ENCODE measurements at places on chromosomes 3 and 15.

- peak; percentile 21 for DNase-seq
Measured at GRCh38 chr3:70981231-70981880, 602.2 kb downstream of the FOXP1 start.

DNA sequence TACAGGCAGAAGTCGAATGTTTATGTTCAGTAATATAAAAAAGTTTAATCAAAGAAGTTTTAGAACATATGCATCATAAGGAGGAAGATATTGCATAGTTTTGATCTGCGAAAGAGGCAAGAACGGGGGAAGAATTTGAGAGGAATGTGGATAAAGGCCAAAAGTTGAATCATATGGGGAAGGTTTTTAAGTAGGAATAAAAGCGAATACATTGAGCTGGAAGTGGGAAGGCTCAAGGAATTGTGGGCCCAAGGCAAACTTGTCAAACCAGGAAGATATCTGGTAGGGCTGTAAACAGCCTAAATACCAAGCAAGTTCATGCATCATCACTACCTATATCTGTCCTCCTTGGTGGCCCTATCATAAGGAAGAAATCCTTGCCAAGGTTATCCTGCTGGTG is 186.9 kb downstream of the MAGI1 start:
- DNase-seq, result no peak

DNA sequence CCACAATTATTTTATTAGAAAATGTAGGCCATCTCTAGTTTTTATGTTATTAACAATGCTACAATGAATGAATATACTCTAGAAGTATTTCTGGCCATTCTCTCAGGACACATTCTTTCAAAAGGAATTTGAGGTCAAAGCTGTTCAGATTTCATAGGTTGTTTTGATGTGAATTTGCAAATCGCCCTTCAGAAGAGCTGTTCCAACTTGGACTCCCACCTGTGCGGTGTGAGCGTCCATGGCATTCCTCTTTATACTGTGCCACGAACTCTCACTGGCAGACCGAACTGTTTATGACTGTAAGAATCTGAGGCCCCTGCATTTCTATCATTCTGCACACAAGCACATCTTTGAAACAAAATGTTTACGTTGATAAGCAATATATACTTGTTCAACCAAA is 18.6 kb upstream of the SLC24A5 start:
- no peak for DNase-seq

DNA sequence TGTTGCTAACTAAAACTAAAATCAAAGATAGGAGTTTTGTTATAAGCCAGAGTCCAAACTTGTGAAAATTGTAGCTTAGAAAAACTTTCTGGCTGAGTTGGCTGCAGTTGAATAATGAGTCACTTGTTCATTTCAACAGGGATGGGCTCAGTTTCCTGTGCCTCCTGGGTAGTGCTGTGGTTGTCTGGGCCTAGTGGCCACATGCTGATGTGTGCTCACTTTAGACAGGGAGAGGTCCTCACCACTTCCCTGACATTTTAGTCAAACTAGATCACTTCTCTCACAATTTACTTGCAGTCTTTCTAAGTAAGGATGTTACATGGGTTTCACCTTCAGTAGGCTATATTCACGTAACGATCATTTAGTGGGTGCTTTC is 6.3 kb upstream of the UBE2Q2 start:
- DNase-seq, result no peak

DNA sequence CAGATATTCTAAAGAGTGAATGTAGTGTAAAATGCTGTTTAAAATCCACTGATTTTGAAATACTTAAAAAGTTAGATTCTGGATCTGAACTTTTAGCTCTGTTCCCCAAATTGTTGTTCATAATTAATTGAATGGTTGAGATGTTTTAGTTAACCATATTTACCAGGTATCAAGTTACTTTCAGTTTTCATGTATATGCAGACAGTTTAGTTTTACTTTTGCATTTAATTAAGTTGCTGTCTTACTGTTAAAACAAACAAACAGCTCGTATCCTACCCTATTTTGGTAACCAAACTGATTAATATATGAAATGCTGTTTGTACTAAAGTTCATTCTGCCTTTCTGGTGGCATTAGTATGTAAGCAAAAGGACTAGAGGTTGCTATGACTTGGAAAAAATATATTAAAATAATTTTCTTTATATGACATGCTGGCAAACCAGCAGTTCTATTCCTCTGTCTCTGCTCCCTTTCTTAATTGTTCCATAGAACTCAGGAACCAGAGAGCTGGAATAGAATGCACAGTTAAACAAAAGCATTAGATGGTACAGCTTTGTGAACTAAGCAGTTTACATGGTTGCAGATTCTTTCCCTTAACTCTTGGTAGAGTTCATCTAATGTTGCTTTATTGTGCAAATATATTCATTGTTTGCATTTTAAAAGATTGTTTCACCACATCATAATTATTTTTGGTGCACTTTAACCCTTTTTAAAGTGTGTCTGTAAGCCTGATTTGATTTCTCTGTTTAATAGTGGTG is 39.5 kb upstream of the SCAANT1 start:
- DNase-seq, result no peak

GRCh38 chr3:16668776-16669545 is 63.7 kb upstream of the DAZL start:
- DNase-seq, result no peak

DNA sequence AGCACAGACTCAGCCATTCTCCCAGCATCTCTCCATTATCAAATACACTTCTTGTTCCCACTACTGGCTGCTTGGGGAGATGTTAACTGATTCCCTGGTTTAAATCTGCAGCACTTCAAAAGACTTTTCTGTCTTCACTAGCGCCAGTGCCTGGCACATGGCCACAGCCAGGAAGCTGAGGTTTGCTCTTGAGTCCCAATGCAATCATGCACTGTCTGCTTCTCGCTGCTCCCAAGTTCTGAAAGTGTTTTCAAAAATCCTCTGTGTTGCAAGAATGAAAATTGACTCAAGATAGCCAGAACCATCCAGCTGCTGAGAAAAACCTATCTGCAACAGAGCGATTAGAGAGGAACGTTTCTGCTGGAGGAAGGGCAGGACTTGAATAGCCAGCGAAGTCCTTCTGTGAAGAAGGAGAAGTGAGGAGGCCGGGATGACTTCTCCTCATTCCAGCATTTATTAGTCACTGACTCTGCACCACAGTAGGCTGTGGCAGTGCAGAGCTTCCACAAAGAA is 358.4 kb upstream of the NR2F2 start:
- no peak for DNase-seq

GRCh38 chr3:170746175-170746942 is 123.6 kb downstream of the RPL22L1 start:
- no peak for DNase-seq

DNA sequence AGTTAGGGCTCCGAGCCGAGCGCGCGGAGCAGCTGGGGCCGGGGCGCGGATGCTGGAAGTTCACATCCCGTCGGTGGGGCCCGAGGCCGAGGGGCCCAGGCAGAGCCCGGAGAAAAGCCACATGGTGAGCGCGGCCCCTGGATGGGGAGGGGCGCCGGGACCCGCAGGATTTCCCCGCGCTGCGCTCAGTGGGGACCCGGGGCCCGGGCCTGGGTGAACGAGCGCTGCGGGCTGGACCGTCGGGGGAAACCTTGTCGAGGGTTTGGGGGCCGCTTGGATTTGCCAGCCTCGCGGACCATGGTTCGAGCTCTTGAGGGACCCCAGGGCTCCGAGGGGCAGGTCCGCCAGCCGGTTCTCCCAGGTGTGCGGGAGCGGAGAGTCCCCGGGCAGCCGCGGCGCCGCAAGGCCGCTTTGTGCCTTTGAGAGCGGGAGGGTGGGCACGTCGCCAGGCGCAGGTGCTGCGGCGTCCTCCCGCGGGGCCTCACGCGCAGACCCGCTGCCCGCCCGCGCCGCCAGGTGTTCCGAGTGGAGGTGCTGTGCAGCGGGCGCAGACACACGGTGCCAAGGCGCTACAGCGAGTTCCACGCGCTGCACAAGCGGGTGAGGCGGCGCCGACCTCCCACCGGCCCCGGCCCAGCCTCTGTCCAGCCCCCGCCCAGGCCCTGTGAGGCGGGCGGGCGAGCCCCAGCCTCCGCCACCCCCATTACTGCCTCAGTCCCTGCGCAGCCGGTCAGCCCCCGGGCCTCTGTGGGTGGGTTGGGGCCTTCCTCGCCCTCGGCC is at the start of gene SNX22:
SNX22 (plus strand) TSS at position 5 of the 780 bp plus-strand sequence; CDS start at position 50, 45 bp downstream.
- DNase-seq, result no peak

DNA sequence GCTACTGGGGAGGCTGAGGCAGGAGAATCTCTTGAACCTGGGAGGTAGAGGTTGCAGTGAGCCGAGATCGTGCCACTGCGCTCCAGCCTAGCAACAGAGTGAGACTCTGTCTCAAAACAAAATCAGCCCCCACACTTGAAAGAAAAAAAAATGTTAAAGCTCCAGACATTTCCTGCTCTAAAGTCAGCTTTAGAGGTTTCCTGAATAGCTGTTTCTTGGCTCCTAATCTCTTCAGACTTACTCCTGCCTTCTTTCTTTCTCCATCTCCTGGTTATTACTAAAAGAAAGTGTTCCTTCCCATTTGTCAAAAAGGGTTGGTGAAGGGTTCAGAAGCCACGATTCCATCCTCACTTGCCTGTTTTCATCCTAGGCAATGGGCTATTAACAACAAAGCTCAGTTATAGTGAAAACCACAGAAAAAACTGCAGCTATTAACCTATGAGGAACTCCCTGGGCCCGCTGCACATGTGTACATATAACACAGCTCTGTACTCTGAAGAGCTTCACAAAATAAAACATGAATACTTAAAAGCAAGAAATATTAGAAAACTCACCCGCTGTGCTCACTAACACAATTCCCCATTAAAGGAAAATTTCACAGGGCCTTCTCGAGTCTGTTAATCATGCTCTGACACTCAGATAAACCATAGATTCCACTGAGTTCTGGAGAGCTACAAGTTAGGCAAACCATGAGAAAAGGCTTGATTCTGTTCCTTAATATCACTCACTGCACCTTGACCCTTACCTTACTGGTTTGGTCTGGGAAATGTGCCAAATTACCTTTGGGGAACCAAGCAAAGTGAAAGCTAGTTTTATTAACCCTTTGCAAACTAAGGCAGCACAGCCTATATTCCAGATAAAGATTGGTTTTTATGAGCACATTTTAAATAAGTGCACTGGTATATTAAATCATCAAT is 89.9 kb upstream of the TSPAN3 start:
- DNase-seq, result no peak

DNA sequence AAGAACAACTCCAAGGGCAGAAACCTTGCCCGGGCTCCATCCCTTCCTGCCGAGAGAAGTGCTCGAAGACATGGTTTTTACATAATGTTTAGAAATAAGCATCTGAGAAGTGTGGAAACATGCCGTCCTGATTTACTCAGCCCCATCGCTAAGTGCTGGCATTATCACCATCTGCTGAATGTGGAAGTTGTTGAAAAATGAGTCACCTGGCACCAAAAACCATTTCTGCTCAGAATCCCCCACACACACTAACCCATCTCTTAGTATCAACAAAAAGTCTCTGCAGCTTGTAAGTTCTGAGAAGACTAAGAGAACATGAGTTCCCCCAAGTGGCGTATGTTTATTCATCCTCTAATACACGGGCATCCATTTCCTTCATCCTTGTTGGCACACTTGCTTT is 51.0 kb upstream of the ARL8B start:
- no peak for DNase-seq

DNA sequence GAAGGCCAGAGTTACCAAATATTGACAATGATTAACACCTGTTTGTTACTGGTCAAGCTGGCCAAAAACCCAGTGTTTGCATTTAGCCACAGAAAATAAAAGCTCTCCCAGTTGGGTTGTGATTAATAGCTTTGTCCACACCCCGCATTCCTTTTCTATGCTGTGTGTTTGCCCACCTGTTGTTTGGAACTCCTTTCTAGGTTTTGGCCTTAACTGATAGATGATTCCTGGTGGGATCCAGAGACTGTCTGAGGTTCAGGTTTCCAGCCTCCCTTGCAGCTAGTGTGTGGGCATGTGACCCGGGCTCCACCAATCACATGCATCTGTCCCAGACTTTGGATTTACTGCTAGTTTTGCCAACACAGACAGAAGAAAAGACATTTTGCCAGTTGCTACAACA is 83.8 kb downstream of the PTPRG start:
- no peak for DNase-seq

DNA sequence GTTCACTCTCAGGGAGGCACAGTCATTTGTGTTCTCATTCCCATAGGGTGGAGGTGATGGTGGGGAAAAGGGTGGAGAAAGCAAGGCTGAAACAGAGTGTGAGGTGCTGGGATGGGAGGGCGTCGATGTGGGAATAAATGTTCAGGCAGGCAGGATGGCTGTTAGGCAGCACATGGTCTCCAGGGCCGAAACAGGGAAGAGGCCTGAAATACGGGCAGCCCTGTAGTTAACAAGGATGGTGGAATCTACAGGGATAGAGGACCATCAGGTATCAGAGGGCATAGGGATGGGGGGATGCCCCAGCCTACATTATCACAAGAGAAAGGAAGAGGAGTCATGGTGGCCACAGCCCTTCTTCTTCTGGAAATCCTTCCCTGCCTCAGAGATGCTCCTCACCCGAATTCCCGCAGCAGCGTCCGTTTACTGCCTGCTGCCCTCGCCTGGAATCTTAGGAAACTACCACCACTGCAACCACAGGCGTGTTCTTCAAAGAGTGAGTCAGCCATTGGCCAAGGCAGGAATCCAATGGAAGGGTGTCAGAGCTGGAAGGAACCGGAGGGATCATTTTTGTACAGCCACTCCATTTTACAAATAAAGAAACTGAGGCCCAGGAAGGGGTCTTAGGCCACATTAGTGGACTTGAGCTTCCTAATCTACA is 49.7 kb upstream of the POMGNT2 start:
- DNase-seq, result no peak

DNA sequence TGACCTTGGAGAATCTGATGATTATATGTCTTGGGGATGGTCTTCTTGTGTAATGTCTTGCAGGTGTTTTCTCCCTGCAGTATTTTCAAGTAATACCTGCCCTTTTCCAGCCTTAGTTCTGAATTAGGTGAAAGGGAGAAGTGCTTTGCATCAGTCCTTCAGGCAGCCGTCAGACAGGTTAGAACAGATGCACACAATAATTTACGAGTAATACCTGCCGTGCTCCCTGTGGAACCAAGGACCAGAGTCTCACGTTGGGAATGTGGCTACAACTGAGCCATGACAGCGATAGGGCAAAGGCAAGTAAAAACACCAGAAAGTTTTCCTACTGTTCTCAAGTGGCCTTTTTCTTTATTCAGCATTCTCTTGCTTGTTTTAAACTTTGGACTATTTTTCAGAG is 69.1 kb downstream of the CHCHD6 start:
- no peak for DNase-seq

DNA sequence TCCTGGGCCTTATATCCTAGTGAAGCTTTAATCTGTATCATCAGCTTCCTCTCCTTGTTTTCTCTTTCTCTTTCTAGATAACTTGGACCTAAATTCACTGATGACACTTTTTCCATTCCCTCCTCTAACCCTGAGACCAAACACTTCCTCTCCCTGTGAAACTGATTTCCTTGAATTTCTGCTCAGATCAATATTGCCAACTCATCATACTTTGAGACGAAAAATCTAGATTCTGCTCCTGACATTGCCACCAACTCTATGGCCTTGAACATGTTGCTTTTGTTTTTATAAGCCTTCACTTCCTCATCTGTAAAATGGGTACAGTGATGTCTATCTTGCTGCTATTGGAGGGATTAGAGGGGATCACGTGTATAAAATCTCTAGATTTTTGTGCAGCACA is 42.7 kb upstream of the RASGRF1 start:
- no peak for DNase-seq

GRCh38 chr3:2098398-2099027 is at the start of gene CNTN4:
TSS of gene CNTN4 (plus strand) at chr3:2098866.
- DNase-seq, result peak; percentile 90
